ENCODE measurements at places on chromosomes 3 and 15.

DNA sequence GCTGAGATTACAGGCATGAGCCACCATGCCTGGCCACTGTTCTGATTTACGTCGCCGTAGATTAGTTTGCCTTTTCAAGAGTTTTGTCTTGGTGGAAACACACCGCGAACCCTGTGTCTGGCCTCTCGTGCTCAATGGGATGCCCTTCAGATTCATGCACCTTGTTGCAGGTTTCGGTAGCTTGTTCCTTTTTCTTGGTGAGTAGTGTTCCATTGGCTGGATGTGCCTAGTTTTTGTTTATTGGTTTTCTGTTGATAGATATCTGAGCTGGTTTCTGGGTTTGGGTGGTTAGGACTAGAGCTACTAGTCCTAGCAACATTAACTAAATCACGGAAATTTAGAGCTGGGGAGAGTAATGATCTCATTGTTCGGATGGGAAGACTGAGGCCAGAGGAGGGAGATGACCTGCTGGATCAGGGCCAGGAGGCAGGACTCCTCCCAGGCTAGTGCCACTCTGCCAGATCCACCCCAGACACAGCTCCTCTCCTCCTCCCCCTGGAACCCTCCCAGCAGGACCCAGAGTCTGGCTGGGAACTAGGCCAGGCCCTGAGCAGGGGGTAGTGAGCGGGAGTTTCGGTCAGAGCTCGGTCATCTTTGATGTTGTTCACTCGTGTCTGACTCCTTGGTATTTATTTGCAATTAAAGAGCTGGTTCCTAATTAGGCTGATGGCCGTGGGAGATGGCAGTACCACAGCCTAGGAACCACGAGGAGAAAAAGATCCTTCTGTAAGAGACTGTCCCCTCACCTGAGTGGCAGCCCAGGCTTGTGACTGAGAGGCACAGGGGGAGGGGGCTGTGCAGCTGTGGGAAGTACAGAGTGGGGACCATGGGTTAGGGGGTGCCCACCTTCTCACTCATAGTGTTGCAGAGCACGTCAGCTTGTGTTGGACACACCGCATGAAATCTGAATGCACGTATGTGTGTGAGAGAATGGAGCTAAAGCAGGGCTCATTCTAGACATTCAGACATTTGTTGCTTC is 73.4 kb downstream of the SMAD6 start:
- DNase-seq: no peak

- DNase-seq: no peak
These were observed 56.3 kb downstream of the PPM1L start for GRCh38 chr3:160812304-160812703.

- DNase-seq: no peak
These were observed 27.4 kb upstream of the ATP10A start for GRCh38 chr15:25890529-25890928.

GRCh38 chr3:46027736-46028397 is 584 bp upstream of the XCR1 start:
- no peak for DNase-seq

- DNase-seq: no peak
These were observed 125.2 kb downstream of the TMCO5A start for GRCh38 chr15:38059665-38060064.

GRCh38 chr3:167502401-167502800 is 28.6 kb upstream of the SERPINI2 start:
- DNase-seq: no peak

DNA sequence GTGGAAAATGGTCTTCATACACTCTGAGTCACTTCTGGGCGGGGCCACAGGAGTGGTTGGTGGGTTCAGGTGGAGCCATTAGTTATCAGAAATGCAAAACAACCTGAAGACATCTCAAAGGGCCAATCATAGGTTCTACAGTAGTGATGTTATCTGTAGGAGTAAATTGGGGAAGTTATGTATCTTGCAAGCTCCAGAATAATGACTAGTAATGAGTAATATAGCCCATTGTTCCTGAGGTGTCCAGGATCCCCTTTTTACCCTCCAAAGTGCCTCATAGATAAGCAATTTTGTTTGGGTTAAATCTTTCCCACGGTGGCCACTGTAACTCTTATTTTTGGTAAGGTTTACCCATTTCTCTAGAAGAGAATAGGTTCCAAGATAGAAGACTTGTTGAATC is 91.7 kb downstream of the PIK3R4 start:
- DNase-seq: no peak

DNA sequence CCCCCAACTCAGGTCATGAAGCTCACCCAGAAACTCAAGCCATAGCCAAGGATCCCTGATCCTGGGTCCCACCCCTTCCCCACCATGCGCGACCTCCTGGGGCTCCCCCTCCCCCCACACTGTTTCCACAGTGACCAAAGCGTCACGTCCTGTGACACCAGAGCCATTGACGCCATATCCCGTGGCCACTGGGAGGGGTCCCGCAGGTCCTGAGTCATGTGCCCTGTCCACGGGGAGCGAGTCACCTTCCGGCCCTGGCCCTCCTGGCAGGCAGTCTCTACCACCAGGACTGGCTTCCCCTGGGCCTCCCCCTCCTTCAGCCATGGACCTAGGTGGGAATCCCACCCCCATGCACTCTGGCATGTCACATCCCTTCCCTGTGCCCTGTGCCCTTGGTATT is 15.6 kb downstream of the SEMA3F start:
- DNase-seq: no peak

- no peak for DNase-seq
These were observed 41.4 kb downstream of the EOMES start for GRCh38 chr3:27680517-27681246.

DNA sequence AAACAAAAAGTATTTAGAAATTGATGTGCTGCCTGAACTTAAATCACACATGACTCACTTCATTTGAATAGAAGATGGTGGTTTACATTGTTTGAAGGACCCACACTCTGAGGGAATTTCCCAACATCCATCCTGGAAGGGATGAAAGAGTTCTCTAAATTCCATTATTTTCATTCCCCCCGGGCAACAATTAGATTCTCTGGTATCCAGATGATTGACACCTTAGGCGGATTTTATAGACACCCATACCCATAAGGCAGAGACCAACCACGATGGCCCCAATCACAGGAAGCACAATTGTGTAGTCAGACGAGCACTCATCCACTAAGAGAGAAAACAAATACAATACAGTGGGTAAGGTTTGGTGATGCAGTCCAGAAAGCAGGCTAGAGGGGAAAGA is 24.6 kb upstream of the MCCC1 start:
- no peak for DNase-seq

- no peak for DNase-seq
These were observed 4.6 kb downstream of the TLE3 start for GRCh38 chr15:70093070-70093469.

- no peak for DNase-seq
These were observed 29.6 kb downstream of the SFMBT1 start for GRCh38 chr3:53016236-53016635.

GRCh38 chr15:70343961-70344621 is 246.4 kb upstream of the TLE3 start:
- no peak for DNase-seq

DNA sequence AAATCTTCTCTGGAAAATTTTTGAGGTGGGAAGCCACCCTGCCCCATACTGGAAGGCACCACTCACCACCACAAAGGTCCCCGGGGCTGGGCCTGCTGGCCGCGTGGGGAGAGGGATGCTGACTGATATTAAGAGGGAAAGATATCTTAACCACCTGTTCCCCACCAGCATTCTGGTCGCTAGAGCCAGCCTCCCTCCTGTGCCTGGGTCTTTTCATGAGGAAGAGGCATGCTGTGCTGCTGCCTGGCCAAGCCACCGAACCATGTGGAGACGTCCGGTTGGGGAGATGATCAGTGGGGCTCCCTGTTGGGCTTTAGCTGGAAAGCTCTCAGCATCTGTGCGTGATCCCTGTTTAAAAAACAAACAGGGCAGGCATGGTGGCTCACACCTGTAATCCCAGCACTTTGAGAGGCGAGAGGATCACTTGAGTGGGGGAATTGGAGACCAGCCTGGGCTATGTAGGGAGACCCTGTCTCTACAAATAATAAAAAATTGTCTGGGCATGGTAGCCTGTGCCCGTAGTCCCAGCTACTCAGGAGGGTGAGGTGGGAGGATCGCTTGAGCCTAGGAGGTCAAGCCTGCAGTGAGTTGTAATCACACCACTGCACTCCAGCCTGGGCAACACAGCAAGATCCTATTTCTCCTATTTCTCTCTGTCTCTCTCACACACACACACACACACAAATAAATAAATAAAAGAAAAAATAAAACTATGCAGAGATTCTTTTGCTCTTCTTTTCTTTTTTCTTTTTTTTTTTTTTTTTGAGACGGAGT is 1.0 kb downstream of the KLHL18 start:
- DNase-seq: peak; percentile 18

DNA sequence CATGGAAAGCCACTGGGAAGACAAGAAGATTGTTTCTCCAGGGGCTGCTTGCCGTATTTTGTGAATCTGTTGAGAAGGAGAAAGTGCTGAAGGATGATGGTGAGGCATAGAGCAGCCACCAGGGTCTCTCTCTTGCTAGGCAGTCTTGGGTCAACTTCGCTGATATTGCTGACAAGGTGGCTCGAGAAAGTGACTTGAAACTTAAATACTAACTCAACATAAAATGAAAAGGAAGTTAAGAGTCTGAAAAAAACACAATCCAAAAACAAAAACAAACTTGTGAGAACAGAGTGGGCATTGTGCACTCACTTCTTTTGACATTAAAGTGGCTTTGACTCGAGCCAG is 90.1 kb downstream of the CHST2 start:
- DNase-seq: no peak

GRCh38 chr3:8959668-8960067 is 3.6 kb downstream of the RAD18 start:
- no peak for DNase-seq
